Progenitor cell of endocrine pancreas (in vitro differentiated cells): ENCODE measurements at places on chromosomes 7 and 10. TPM values are rescaled to one million over a fixed set of nuclear protein-coding genes. Genes with fewer than 3 reads are reported as not detected.

- no peak for DNase-seq
- H3K4me1 ChIP-seq = peaks cover 16% of the 10 kb centered on the region
- H3K27me3 ChIP-seq = peaks cover 3% of the 10 kb centered on the region
- H3K4me3 ChIP-seq = no peak overlapping the region
- H3K36me3 ChIP-seq = peaks cover 44% of the 10 kb centered on the region
Measured at GRCh38 chr7:151462306-151462779, 22.4 kb upstream of the CRYGN start.

GRCh38 chr10:7260412-7260900, 150.4 kb downstream of the SFMBT2 start:
- H3K27ac ChIP-seq = no peak overlapping the region
- peaks cover 10% of the 10 kb centered on the region for H3K27me3 ChIP-seq
- no peak for DNase-seq
- H3K4me3 ChIP-seq = no peak overlapping the region

- no peak for DNase-seq
- no peaks in the 10 kb centered on the region for H3K4me1 ChIP-seq
- H3K27me3 ChIP-seq = no peaks in the 10 kb centered on the region
- H3K27ac ChIP-seq = no peak overlapping the region
- no peaks in the 10 kb centered on the region for H3K36me3 ChIP-seq
Measured at GRCh38 chr7:40921589-40922315, 781.1 kb downstream of the INHBA start.

The EFCAB10 gene
- 0.53 and 0.73 TPM in 2 replicates for total RNA-seq

- no peak for DNase-seq
- peaks cover 3% of the 10 kb centered on the region for H3K27me3 ChIP-seq
- H3K36me3 ChIP-seq = no peaks in the 10 kb centered on the region
- H3K4me1 ChIP-seq = peaks cover 13% of the 10 kb centered on the region
Measured at GRCh38 chr7:68038621-68039314, 1042.1 kb downstream of the TYW1 start.

The TMEM236 gene
- total RNA-seq = 0.07 TPM in 2 replicates

The GJC3 gene
- 0.27 and 0.43 TPM in 2 replicates for total RNA-seq

- no peak overlapping the region for H3K4me3 ChIP-seq
- no peaks in the 10 kb centered on the region for H3K27me3 ChIP-seq
- H3K27ac ChIP-seq = no peak overlapping the region
- no peaks in the 10 kb centered on the region for H3K4me1 ChIP-seq
- DNase-seq = no peak
Measured at GRCh38 chr10:74575191-74575720, 251.1 kb upstream of the KAT6B start.

- peaks cover 2% of the 10 kb centered on the region for H3K27me3 ChIP-seq
- H3K4me3 ChIP-seq = no peak overlapping the region
- peaks cover 6% of the 10 kb centered on the region for H3K4me1 ChIP-seq
- H3K36me3 ChIP-seq = no peaks in the 10 kb centered on the region
- DNase-seq = no peak
Measured at GRCh38 chr7:96605045-96605716, 104.5 kb downstream of the SEM1 start.

GRCh38 chr7:151623766-151624165, 104.1 kb upstream of the RHEB start:
- no peak for DNase-seq
- H3K36me3 ChIP-seq = peaks cover 1% of the 10 kb centered on the region
- no peak overlapping the region for H3K27ac ChIP-seq
- no peak overlapping the region for H3K4me3 ChIP-seq

The NEBL gene
- total RNA-seq = 13.2 and 17.2 TPM in 2 replicates

DNA sequence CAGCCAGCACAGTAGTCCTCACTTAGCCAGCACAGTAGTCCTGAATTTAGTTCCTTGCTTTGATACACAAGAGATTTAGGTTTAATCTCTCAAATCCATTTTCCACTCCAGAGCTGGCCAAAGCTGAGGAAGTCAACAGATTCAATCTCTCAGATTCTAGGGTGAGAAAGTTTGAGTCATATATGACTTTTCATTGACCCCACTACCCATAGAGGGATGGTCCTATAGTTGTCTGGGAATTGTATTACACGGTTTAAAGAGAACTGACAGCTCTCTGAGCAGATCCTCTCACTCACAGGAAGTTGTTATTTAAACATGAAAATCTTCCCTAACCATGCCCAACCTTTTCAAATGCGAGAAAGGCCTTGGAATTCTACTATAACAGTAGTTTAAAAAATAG, 641.8 kb upstream of the SEMA3D start:
- peaks cover 8% of the 10 kb centered on the region for H3K4me1 ChIP-seq
- no peaks in the 10 kb centered on the region for H3K36me3 ChIP-seq
- no peak overlapping the region for H3K4me3 ChIP-seq
- DNase-seq = no peak
- H3K27ac ChIP-seq = no peak overlapping the region

GRCh38 chr7:130141884-130142653, 63.1 kb downstream of the TMEM209 start:
- H3K4me1 ChIP-seq = peaks cover 31% of the 10 kb centered on the region
- DNase-seq = no peak
- H3K36me3 ChIP-seq = peaks cover 7% of the 10 kb centered on the region

GRCh38 chr7:114943530-114943929, 21.6 kb downstream of the MDFIC start:
- no peak for DNase-seq
- no peaks in the 10 kb centered on the region for H3K36me3 ChIP-seq
- H3K27ac ChIP-seq = no peak overlapping the region
- H3K4me1 ChIP-seq = peaks cover 11% of the 10 kb centered on the region
- no peaks in the 10 kb centered on the region for H3K27me3 ChIP-seq
- H3K4me3 ChIP-seq = no peak overlapping the region

- no peak overlapping the region for H3K27ac ChIP-seq
- DNase-seq = no peak
Measured at GRCh38 chr7:117283779-117284178, 39.1 kb downstream of the WNT2 start.

GRCh38 chr10:132353456-132354355, 21.7 kb downstream of the LRRC27 start:
- H3K4me3 ChIP-seq = no peak overlapping the region
- H3K4me1 ChIP-seq = no peaks in the 10 kb centered on the region
- peaks cover 5% of the 10 kb centered on the region for H3K36me3 ChIP-seq
- no peak overlapping the region for H3K27ac ChIP-seq

The NKX2-3 gene
- total RNA-seq = not detected in 2 replicates

GRCh38 chr7:3980300-3980643, 679.2 kb downstream of the SDK1 start:
- peaks cover 25% of the 10 kb centered on the region for H3K36me3 ChIP-seq
- DNase-seq = no peak
- no peaks in the 10 kb centered on the region for H3K27me3 ChIP-seq
- H3K27ac ChIP-seq = peak overlapping the region; percentile 49

The CDK1 gene
- 38.2 and 39.2 TPM in 2 replicates for total RNA-seq

GRCh38 chr7:155452505-155453295, 5.2 kb upstream of the EN2 start:
- peaks cover 81% of the 10 kb centered on the region for H3K27me3 ChIP-seq
- no peak overlapping the region for H3K27ac ChIP-seq
- peaks cover 1% of the 10 kb centered on the region for H3K4me1 ChIP-seq
- no peak for DNase-seq
- H3K4me3 ChIP-seq = no peak overlapping the region

DNA sequence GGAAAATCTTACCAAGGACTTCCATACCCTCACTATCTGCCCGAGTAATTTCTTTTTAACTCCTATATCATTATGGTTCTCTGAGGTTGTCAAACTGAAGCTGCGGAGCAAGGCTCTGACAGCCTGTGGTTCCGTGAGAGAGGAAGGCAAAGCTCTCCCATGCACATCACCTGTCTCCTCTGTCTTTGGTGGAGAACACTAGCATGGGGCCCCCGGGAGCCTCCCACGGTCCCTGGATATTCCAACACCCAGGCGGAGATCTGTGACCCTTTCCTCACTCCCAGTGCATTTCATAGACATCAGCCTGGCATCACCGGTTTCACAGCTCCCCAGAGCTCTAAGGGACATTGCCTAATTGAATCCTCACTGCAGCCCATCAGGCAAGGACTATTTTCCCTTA, 10.4 kb downstream of the RBP4 start:
- H3K27ac ChIP-seq = no peak overlapping the region
- peaks cover 32% of the 10 kb centered on the region for H3K27me3 ChIP-seq
- H3K36me3 ChIP-seq = no peaks in the 10 kb centered on the region
- no peak for DNase-seq

DNA sequence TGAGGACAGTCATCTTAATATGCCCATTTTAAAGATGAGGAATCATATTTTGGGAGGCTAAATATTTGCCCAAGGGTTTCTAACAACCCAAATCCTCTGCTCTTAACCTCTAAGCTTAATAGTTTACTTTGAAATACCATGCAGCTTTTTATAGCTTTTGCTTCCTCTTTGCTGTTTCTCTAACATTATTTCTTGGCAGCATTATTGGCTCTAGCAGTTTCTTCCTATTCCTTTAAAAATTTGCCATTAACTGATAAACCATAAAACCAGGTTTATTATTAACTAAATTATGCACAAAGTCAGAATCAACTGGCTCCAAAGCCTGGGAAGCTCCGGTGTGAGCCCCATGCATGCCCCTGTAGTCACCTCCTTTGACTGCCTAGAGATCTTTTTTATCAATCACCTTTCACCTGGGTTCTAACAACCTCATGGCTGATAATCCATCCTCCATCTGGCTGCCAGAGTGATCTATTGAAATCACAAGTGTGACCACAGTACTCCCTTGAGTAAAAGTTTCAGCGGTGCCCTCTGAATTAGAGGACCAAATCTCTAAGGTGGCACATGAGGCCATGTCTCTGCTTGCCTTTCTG, 62.4 kb downstream of the ITGB8 start:
- no peak overlapping the region for H3K4me3 ChIP-seq
- H3K4me1 ChIP-seq = peaks cover 19% of the 10 kb centered on the region

- H3K4me1 ChIP-seq = peaks cover 3% of the 10 kb centered on the region
- peaks cover 9% of the 10 kb centered on the region for H3K27me3 ChIP-seq
- no peak overlapping the region for H3K27ac ChIP-seq
- no peaks in the 10 kb centered on the region for H3K36me3 ChIP-seq
- no peak overlapping the region for H3K4me3 ChIP-seq
- no peak for DNase-seq
Measured at GRCh38 chr7:112395411-112395810, 54.8 kb upstream of the IFRD1 start.

The HOGA1 gene
- total RNA-seq = 10.5 and 11.9 TPM in 2 replicates

The CYP2C19 gene
- 0.42 TPM in 1 of 2 replicates, not detected in the other for total RNA-seq

The PAPOLB gene
- total RNA-seq = 0.07 and 0.10 TPM in 2 replicates

The CLDN3 gene
- total RNA-seq = 49.0 and 49.9 TPM in 2 replicates

DNA sequence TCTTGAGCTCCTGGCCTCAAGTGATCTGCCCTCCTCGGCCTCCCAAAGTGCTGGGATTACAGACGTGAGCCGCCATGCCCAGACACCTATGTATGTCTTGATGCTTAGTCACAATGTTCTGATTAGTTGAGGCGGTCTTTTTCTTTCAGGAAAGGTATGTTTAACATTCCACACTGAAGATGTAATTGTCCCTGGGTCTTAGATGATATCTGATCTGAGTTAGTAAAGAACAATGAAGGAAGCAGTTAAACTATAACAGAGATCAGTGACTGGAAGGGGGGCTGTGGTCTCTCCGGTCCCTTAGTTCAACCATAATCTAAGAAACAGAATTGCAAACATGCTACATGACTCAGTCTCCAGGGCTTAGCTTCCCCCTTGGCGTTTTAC, 31.5 kb upstream of the SH2D4B start:
- peaks cover 49% of the 10 kb centered on the region for H3K4me1 ChIP-seq
- DNase-seq = no peak
- H3K27ac ChIP-seq = peak overlapping the region; percentile 93
- H3K27me3 ChIP-seq = no peaks in the 10 kb centered on the region
- H3K4me3 ChIP-seq = peak overlapping the region; percentile 14

DNA sequence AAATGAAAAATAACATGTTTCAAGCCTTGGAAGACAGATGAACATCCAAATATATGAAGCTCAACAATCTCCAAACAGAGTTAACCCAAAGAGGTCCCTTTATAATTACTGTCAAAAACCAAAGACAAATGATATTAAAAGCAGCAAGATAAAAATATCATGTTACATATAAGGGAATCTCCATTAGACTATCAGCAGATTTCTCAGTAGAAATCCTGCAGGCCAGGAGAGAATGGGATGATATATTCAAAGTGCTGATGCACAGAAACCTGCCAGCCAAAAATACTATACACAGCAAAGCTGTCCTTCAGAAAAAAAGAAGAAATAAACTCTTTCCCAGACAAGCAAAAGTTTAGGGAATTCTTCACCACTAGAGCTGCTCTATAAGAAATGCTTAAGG, 41.0 kb downstream of the AASS start:
- H3K36me3 ChIP-seq = peaks cover 55% of the 10 kb centered on the region
- H3K27ac ChIP-seq = no peak overlapping the region
- no peak overlapping the region for H3K4me3 ChIP-seq
- H3K27me3 ChIP-seq = no peaks in the 10 kb centered on the region

DNA sequence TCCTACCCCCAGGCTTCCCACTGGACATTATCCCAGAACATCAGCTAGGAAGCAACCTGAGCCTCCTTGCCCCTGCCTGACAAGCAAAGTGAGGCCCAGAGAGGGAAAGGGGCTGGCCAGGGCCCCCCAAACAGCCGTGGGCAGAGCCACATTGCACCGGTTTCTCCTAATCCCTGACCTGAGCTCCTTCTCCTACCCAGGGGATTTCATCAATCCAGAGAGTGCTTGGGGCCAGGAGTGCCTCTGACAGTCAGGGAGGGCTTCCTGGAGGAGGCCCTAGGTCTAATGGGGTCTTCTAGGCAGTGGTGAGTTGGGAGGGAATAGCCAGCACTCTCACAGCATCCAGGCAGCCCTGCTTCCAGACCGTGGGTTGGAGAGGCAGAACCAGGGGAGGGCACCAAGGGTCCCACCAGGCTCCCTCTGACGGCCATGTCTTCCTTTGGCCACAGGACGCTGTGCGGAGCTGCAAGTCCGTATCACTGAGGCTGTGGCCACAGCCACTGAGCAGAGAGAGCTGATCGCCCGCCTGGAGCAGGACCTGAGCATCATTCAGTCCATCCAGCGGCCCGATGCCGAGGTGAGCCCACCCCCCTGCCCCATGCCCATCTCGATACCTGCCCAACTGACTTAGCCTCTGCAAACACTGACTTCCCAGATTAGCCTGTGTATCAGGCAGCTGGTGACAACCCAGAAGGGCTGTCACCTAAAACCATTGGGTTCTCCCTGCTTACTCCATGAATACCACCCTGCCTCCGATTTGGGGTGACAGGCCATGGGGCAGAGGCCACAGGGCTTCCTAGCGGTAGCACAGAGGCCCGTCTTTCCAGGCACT, 13.5 kb upstream of the SH2B2 start:
- no peaks in the 10 kb centered on the region for H3K4me1 ChIP-seq
- peaks cover 4% of the 10 kb centered on the region for H3K27me3 ChIP-seq
- H3K36me3 ChIP-seq = no peaks in the 10 kb centered on the region
- no peak overlapping the region for H3K27ac ChIP-seq

- H3K4me1 ChIP-seq = peaks cover 37% of the 10 kb centered on the region
- peak overlapping the region; percentile 38 for H3K27ac ChIP-seq
- no peaks in the 10 kb centered on the region for H3K27me3 ChIP-seq
- no peak overlapping the region for H3K4me3 ChIP-seq
- no peak for DNase-seq
Measured at GRCh38 chr7:90900628-90901356, 304.7 kb downstream of the CDK14 start.
